HCT116 (cell line): ENCODE measurements at places on chromosomes 12 and 14.

DNA sequence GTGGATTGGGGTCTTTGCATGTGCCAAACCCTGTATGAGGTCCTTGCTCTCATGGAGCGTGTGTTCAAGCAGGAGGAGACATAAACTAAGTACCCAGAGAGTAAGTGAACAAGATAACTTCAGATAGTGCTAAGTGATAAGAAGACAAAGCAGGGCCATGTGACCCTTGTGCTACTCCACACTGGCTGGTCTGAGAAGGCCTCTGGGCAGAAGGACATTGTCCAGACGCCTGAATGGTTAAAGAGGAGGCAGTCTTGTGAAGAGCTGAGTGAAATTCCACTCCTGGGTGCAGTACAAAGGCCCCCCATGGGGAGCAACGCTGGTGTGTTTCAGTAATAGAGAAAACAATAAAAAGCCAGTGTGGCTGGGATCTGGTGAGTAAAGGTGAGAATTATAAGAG lies 93.3 kb upstream of the RIC8B start:
- DNase-seq = no peak

GRCh38 chr12:96036765-96037455 lies 1.5 kb upstream of the LTA4H start:
- DNase-seq = no peak

DNA sequence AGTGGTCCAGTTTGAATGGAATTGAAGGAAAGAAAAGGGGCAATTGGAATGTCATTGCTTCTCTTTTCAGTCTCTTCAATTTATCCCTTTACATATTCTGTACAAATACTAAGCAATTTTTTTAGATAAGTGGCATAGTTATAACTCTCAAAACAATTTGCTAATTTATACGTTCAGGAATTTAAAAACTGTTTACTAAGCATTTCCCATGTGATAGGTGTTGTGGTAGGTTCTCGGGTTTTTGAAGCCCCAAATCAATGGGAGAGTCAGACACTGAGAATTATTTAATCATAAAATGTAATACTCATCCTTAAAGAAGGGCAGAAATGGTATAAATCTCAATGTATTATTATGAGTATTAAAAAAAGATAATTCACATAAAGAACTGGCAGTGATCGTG lies 197.1 kb downstream of the CNTN1 start:
- DNase-seq = no peak

GRCh38 chr12:116248930-116249329 lies 28.6 kb downstream of the MED13L start:
- DNase-seq = no peak

DNA sequence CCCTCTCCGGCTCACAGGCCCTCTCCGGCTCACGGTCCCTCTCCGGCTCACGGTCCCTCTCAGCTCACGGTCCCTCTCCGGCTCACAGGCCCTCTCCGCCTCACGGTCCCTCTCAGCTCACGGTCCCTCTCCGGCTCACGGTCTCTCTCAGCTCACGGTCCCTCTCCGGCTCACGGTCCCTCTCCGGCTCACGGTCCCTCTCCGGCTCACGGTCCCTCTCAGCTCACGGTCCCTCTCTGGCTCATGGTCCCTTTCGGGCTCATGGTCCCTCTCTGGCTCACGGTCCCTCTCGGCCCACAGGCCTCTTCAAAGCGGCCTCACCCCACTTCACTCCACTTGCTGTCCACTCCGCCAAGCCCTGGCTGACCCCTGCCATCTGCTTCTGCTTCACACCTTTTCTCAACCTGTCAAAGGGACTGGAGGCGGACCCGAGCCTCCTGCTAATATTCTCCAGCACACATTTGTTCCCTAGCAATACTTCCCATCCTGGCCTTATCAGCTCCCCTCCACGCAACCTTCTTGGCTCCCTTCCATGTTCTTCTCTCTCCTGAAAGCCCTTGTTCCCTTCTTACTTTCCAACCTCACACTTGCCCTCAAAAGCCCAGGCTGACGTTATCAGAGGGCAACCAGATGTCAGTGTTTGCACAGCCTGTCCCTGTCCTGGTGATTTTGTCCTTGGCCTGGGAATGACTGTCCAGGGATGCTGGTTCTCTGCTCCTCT lies 176.7 kb downstream of the CALM1 start:
- no peak for DNase-seq

DNA sequence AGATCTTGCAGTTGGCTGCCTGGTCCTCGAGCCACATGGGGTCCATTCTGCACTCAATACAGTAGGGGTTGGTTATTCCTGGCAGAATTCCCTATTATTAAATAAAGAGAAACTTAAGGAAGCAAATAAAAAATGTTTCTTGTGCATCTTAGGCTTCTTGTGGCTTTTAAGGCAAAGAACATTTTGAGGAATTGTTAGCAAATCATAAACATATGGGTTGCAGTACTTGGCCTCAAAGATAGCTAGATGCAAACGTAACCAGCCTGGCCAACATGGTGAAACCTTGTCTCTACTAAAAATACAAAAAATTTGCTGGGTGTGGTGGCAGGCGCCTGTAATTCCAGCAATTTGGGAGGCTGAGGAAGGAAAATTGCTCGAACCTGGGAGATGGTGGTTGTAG lies 50.8 kb upstream of the KCNA5 start:
- DNase-seq = no peak

DNA sequence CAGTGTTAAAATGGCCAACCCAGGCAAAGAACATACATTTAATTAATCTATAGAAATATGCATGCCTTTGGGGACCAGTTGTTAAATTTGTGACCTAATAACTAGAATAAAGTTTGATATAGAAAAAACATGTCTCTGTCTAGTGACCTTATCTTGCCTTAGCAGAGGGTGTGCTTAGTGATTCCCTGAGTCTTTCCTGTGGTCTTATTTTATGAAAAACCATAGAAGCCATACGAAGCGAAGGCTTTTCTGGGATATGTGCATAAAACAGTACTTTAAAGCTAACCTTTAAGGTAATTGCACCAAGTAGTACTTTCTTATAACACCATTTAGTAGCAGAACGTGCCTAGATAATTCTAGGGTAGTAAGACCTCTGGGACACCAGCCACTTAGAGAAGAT lies 379.4 kb downstream of the ZFP36L1 start:
- no peak for DNase-seq

GRCh38 chr12:68097386-68097785 lies 62.2 kb downstream of the IFNG start:
- DNase-seq = no peak

DNA sequence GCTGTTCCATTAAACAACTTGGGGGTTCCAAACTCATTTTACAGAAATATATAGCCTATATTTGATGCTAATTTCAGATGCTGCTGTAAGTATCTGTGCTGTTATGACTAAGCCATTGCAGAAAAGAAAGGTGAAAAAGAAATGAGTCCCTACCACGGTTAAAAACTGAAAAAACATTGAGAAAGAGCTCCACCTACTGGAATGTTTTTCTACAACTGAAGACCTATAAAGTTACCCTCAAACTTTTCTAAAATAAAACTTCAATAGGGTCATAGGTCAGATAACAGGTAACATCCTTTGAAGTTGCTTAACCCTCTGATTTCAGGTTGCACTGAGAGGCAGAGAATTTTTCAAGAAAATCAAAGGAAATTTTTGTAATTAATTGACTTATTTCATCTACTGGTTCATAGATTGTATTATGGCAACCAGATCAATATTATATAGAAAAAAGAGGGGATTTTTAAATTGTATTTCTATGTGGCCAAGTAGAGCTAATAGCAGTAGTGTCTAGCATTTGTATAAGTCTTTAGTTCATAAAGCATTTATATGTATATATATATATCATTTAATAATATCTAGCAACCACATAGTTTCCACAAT lies 279.9 kb downstream of the RPS29 start:
- DNase-seq = peak; percentile 18

DNA sequence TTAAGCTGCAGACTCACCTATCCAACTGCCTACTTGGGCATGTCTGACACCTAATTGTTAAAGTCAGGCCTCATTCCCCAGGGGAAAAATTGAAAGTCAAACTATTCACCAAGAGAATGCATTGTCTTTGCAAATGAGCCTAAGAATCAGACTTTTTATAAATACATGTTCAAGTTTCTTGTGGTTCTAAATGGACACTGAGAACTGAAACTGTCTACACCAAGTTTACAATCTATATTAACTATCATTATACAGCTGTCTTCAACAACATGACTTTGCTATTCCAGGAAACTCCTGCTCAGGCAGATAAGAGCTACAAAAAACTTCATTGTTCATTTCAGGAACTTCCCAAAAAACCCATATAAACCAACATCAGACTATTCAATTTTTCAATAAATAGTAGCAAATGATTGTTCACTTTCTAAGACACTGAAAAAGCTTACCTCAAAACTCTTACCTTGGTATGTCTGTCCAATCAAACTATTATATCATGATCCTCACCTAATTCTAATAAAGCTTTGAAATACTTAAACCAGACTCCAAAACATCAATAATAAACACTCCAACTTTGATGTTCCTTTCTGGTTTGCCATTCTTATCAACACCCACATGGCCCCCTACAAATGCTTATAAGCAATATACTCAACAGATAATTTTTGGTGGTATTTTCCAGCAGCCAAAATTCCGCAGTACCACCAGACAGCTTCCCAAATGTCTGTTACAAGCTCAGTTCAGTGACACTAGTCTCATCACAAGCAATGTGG lies 24.2 kb downstream of the CDK17 start:
- DNase-seq = no peak

GRCh38 chr12:30696486-30696885 lies 817 bp upstream of the IPO8 start:
- no peak for DNase-seq

DNA sequence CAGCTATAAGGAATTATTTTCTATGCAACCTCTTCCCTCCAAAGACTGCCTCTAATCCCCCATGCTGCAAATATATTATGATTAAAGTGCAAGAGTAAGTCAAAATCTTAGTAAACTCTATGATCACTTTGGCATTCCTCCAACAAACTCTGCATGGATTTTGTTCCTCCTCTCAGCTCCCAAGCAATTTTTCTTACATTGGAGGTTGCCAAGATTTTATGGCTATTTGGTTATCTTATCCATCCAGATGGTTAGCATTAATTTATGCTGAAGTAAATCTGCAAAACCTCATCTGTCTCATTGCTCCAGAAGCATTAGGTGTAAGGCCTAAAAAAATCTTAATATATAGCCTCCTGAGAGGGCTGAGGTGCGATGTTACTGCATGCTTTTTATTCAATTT lies 228.1 kb downstream of the CHST11 start:
- no peak for DNase-seq

- DNase-seq = peak; percentile 16
Observed at GRCh38 chr14:55514819-55515490, 65.1 kb upstream of the KTN1 start.

DNA sequence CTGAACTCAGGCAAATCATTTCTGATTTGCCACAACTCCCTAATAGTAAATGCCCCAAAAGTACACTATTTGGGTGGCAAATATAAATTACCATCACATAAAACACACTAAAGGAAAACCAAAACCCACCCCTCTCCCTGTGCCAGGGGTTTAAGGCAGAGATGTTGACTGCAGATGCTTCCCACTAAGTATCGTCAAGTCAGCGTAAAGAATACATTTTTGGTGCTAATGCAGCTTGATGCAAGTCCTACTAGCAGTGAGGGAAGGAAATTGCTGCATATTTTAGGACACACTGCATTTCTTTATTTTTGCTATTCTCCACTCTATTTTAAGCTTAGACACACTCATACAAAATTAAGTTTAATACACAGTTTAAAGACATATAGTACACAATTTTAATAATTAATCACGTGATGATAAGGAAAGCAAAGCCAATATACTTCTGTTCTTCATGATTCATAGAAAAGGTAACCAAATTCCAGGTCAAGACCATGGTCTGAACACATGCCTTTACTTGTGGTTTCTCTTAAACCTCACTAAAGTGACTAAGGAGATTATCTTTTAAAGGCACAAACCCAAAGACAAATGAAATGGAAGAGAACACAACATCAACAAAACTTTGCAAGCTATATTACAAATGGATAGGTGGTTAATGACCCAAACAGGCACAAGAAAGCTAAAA lies 162.2 kb downstream of the STXBP6 start:
- DNase-seq = no peak

GRCh38 chr12:19575337-19576243 lies 136.3 kb downstream of the AEBP2 start:
- DNase-seq = peak; percentile 18

DNA sequence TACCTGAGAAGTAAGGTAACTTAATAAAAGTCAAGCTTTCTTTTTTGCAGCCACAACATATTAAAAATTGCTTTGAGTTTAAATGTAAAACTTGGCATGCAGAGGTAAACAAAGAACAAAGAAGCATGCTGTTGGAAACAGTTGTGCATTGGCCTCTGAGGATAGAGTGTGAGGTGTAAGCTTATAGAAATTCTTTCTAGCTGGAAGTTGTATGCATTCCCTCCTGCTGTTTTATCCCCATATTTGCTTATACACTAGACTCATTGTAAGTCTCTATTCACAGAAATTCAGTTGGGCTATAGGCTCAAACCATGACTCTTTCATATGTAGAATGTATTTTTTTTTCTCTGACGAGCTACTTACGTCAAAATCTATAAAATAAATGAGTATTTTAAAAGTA lies 316.3 kb downstream of the SLC6A15 start:
- DNase-seq = no peak

GRCh38 chr12:90166012-90166411 lies 457.4 kb upstream of the ATP2B1 start:
- DNase-seq = no peak

DNA sequence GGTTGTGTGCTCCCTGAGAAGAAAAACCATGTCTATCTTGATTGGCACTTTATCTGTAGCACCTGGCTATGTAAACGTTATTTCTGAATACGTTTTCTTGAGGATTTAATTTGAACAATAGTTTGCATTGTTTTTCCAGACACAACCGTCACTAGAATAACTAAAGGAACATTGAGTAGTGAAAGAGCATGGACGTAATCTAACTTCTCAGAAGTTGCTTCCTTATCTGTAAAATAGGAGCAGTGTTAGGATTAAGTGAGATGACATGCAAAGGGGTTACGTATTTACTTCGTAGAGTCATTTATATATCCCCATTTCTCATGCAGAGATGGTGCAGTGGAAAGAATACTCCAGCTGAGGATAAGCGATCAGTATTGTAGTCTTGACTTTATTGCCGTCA lies 8.1 kb downstream of the AEBP2 start:
- no peak for DNase-seq

DNA sequence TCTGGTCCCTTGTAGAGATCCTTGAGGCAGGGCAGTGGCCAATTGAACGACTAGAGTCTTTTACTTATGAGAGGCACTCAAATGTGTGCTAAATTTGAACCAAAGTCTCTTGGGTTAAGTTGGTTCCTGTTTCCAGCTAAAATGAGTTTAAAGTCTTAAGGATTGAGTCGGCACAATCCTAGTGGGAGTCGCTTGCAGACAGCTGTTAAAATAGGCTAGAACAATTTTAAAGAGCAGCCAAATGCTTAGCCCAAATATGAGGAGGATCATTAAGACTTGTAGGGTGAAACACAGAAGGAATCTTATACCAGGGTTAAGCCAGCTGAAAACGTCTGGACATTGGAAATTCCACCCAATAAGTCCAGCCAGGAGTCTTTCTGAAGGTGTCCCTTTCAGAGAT lies 216.1 kb downstream of the NUBPL start:
- DNase-seq = no peak

DNA sequence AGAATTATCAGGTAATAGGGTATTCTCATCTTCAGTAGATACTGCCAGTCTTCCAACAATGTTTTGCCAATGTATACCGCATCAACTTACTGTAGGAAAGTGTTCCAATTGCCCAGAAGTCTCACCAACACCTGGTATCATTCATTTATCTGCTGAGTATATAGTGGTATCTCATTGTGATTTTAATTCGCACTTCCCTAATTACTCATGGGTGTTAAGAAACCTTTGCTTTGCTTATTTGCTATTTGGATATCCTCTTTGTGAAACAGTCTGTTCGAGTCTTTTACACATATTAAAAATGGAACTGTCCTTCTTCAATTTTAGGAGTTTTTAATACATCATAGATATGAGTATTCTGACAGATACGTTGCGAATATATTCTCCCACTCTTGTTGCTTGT lies 6.1 kb downstream of the TM7SF3 start:
- DNase-seq = no peak
